ENCODE measurements at places on chromosomes 5 and 9.

- DNase-seq = no peak
- H3K36me3 ChIP-seq = no peaks in the 10 kb centered on the region
- H3K27ac ChIP-seq = no peak overlapping the region
- H3K4me3 ChIP-seq = no peak overlapping the region
Observed at GRCh38 chr5:149583394-149583793, 2.1 kb downstream of the ARHGEF37 start.

DNA sequence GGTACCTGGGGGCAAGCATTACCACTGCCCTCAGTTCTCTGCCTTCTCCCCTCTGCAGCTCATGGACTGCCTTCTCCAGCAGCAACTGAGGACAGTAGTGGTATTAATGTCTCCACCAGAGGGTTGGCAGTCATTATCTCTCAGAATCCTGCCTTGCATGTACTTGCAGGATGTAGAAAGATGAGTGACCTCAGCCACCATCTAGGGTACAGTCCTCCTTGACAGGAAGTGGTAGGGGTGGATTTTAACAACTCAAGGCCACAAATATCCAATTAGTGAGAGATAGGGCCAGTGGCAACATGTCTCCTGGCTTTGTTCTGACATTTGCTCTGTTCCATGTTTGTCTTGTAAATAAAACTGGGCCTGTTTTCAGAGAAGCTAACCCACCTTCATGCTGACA is 47.2 kb downstream of the F2R start:
- H3K27me3 ChIP-seq = peaks cover 5% of the 10 kb centered on the region
- H3K4me1 ChIP-seq = peaks cover 10% of the 10 kb centered on the region
- H3K4me3 ChIP-seq = no peak overlapping the region
- DNase-seq = peak; percentile 53

DNA sequence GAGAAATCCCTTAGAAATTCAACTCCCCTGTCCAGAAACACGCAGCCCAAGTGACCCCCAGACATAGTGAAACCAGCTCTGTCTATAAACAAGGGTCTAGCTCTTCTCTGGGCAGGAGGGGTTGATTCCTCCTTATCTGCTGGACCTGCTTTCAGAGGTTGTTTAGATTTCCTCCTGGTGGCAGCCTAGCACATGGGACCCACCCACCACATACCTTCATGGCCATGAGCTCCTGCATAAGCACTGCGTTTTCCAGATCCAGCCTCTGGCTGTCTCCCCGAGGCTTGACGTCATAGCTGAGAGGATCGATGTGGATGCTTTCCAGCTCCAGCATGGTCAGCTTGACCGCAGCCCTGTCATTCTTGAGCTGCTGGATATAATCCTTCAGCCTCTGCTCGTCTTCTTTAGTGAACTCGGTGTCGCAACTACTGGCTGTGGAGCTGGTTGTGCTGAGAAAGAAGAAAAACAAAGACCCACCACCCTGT is 77.0 kb downstream of the DCP2 start:
- H3K27me3 ChIP-seq = no peaks in the 10 kb centered on the region
- no peak overlapping the region for H3K27ac ChIP-seq
- DNase-seq = no peak
- peaks cover 2% of the 10 kb centered on the region for H3K36me3 ChIP-seq
- peaks cover 9% of the 10 kb centered on the region for H3K4me1 ChIP-seq
- no peak overlapping the region for H3K4me3 ChIP-seq

- H3K36me3 ChIP-seq = no peaks in the 10 kb centered on the region
- no peaks in the 10 kb centered on the region for H3K4me1 ChIP-seq
- no peak overlapping the region for H3K27ac ChIP-seq
- H3K4me3 ChIP-seq = no peak overlapping the region
Observed at GRCh38 chr5:115785381-115786065, 30.9 kb downstream of the CDO1 start.

DNA sequence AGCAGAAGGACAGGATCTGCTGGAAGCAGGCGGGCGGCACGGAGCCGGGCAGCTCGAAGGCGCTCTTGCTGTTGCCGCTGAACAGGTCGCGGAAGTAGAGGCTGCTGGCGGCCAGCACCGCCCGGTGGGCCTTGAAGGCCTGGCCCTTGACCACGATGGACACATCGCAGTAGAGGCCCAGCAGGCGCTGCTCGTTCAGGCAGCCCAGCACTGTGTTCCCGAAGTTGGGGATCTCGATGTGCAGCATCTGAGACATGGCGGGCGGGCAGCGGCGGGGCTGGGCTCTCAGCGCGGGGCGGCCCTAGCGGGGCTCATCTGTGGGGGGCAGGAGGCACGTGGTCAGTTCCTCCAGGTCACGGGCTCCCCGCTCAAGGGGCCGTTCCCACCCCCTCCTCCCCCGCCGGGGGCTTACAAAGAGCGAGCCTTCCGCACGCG is 44.8 kb downstream of the NACC2 start:
- no peak overlapping the region for H3K4me3 ChIP-seq
- H3K27ac ChIP-seq = no peak overlapping the region
- H3K36me3 ChIP-seq = no peaks in the 10 kb centered on the region
- no peak for DNase-seq
- H3K27me3 ChIP-seq = peaks cover 14% of the 10 kb centered on the region
- H3K4me1 ChIP-seq = peaks cover 4% of the 10 kb centered on the region

GRCh38 chr5:83777856-83778255 is 57.2 kb upstream of the HAPLN1 start:
- H3K36me3 ChIP-seq = no peaks in the 10 kb centered on the region
- H3K4me1 ChIP-seq = no peaks in the 10 kb centered on the region
- H3K27ac ChIP-seq = no peak overlapping the region
- H3K4me3 ChIP-seq = no peak overlapping the region
- DNase-seq = no peak

GRCh38 chr5:123097871-123098735 is 9.1 kb downstream of the PRDM6 start:
- H3K27ac ChIP-seq = no peak overlapping the region
- DNase-seq = no peak
- H3K27me3 ChIP-seq = peaks cover 72% of the 10 kb centered on the region
- H3K4me3 ChIP-seq = no peak overlapping the region
- H3K36me3 ChIP-seq = no peaks in the 10 kb centered on the region
- peaks cover 2% of the 10 kb centered on the region for H3K4me1 ChIP-seq

Measured in activated CD8-positive, alpha-beta T cell treated with anti-CD3 and anti-CD28 coated beads, Interleukin-2, amount 10 ng/mL, durations not matched to agents 7 days and 5 days (primary cell).